Daoy (cell line): ENCODE measurements at places on chromosomes 5 and 9. TPM values are rescaled to one million over a fixed set of nuclear protein-coding genes. Genes with fewer than 3 reads are reported as not detected.

ZNF883 gene
- total RNA-seq, result 5.3 and 6.5 TPM in 2 replicates

DNA sequence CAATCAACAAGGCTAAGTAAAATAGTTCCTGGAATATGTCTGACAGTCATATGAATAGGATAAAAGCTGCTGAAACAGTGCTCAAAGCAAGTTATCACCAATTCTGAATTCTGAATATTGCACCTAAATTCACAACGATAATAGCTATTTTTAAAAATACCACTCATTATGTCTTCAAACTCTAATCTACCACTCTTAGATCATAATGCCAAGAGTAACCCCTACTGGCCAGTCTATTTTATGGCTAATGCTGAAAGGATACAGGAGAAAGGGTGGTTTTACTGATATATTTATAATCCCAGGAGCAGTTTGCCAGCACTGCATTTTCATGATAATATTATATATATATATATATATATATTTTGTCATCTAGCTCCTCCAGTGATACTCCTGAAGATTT, 232.8 kb downstream of the PDE4D start:
- peak; percentile 21 for DNase-seq

STKLD1 gene
- total RNA-seq, result 0.17 and 1.6 TPM in 2 replicates

GRCh38 chr9:98790842-98791607, 5.3 kb downstream of the ANKS6 start:
- peak; percentile 98 for DNase-seq

DNA sequence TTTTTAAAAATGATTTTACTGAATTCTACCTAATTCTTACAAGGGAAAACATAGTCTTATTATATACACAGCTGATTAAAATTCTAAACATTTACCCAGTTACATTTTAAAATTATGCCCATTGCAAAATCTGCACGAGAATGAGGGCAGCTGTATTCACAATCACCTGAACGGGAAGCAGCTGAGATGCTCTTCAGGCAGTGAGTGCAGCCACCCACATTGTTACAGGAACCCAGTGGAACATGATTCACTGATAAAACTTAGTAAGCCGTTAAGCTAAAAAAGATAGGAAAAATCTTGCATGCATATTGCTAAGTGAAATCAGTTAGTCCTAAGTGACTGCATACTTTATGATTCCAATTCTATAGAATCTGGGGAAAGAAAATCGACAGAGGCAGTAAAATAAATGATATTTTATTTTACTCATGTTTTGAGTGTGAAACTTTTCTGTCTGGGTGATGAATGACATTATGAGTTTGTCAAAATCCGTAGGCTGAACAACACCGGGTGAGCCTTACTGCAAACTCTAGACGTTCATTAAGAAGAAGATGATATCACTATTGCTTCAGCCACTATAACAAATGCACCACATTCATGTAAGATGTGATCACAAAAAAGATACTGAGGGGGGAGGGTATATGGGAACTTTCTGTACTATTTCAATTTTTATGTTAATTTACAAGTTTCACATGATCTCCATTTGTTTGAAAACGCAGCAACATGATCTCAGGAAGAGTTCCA, 39.1 kb upstream of the FLT4 start:
- DNase-seq, result peak; percentile 38

- DNase-seq, result no peak
Observed at GRCh38 chr5:53984971-53985370, 325.4 kb downstream of the ARL15 start.

- DNase-seq, result no peak
Observed at GRCh38 chr5:158559066-158559465, 540.6 kb downstream of the EBF1 start.

GRCh38 chr5:81006947-81007636, 46.9 kb downstream of the RASGRF2 start:
- no peak for DNase-seq

FOXI1 gene
- total RNA-seq, result not detected in 2 replicates

FAM153A gene
- not detected in 2 replicates for total RNA-seq

ORM2 gene
- not detected in 2 replicates for total RNA-seq

GRCh38 chr5:128965011-128965637, at the start of gene SLC27A6:
SLC27A6 (plus strand) TSS chr5:128965488; CDS start chr5:128966138, 650 bp downstream.
- DNase-seq, result peak; percentile 33

GRCh38 chr5:124783794-124784193, 37.4 kb upstream of the ZNF608 start:
- no peak for DNase-seq
